Hematopoietic multipotent progenitor cell treated with erythropoietin and hydrocortisone succinate and interleukin-3 and kit ligand, for 17 days (in vitro differentiated cells): ENCODE measurements at places on chromosomes 1 and 21.
A peak's percentile ranks its signal among the peaks of the same experiment; 100 is the strongest.

GRCh38 chr1:67791261-67791660 is 42.0 kb downstream of the GNG12 start:
- no peak for DNase-seq

DNA sequence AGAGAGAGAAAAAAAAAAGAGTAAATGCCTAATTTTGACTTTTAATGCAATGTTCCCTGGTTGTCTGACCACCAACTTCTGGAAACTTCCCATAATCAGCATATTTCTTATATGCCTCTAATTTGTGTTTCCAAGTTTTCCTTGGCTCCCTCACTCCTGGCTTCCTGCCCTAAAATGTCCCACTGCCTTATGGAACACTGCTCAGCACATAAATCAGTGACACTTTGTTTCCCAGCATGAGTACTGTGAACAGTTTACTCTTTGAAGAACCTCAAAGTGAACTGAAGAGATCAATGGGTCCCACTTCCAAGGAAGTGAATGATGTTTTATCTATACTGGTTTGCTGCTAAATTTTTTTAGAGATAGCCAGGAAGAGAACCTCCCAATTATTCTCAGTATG is 271.3 kb upstream of the PRMT6 start:
- no peak for DNase-seq

DNA sequence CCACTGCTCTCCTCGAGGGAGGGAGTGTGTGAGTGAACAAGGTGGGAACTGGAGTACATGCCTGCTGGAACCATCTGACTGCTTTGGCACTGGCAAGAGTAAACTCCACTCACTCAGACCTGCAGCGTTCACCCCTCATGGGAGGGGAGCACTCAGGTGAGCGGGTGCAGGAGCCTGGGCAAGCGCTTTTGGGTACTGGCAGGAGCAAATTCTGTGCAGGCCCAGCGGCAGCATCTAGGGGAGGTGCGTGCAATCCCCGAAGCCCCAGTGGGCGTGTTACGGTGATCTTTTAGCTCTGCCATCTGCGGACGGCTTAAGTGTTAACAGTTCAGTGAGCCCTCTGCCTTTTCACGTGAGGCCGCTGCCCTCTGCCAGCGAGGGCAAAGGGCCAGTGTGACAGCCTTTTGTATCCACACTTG is 127.4 kb downstream of the PATJ start:
- no peak for DNase-seq

GRCh38 chr1:8026153-8026975 is at the start of gene ERRFI1:
ERRFI1 (minus strand) TSS chr1:8026309; CDS start chr1:8015619, 10,690 bp downstream.
- DNase-seq, result peak; percentile 42

DNA sequence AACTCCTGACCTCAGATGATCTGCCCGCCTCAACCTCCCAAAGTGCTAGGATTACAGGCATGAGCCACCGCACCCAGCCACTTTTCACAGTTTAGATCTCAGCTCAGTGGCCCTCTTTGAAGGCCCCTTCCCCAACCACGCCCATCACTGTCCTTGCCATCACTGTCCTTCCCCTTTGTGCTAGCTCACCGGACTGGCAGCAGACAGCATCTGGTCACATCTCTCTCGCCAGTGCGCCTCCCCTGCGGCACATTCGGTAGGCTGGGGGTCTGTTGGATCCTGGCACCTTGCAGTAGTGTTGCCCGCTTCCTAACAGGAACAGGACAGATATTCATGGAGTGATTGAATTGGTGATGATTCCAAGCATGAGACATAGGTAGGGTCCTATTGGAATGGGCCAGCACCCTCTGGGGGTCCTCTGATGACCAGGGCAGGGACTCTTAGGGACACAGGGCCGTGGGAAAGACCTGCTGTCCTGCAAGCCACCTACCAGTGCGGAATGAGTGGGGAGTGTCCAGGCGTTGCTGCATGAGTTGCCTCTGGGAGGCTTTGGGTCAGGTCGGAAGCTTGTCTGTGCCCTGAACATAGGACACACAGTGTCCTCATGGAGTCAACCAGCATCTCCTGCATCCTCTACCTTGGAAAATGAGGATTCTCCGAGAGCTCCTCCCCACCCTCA is 178.8 kb upstream of the VAMP3 start:
- DNase-seq, result no peak
